Hematopoietic multipotent progenitor cell treated with erythropoietin and hydrocortisone succinate and interleukin-3 and kit ligand, for 4 days (in vitro differentiated cells): ENCODE measurements at places on chromosomes 4 and X.
A peak's percentile ranks its signal among the peaks of the same experiment; 100 is the strongest.

GRCh38 chrX:12007881-12008280 lies 130.4 kb upstream of the FRMPD4 start:
- no peak for DNase-seq

GRCh38 chr4:89572224-89572858 lies 264.6 kb downstream of the SNCA start:
- DNase-seq = no peak

GRCh38 chr4:173448103-173448502 lies 49.2 kb upstream of the SCRG1 start:
- no peak for DNase-seq

- DNase-seq = no peak
Observed at GRCh38 chrX:46929439-46930261, 17.4 kb downstream of the JADE3 start.

GRCh38 chr4:5693871-5694270 lies 14.5 kb downstream of the EVC2 start:
- DNase-seq = no peak

DNA sequence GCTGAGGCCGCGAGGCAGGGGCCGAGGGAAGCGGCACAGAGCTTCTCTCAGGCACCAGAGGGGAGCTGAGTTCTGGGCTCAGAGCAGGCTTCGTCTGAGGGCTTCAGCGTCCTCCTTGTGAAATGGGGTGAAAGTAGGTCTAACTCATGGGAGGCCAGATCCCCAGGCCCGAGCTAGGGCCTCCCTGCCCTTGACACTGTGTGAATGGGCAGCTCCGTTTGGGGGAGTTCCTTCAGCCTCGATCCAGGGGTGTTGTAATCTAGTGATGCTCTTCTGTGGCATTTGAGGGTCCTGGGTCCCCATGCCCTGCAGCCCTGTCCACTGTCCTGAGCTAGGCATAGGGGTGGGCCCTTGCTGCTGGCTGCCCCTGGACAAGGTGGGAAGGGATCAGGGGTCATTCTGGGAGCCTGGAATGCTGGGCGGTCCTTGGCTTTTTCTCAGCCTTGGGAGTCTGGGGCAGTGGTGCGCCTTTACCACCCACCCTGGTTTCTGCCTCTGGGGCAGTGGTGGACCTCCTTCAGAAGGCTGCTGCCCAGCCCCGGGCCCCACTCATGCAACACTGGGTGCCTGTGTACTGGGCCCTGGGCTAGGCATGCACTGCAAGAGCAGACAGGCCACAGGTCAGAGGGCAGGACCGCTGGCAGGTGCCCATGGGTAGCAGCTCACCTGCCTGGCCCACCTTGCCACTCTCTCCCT lies 4.1 kb downstream of the SH3BP2 start:
- DNase-seq = no peak

DNA sequence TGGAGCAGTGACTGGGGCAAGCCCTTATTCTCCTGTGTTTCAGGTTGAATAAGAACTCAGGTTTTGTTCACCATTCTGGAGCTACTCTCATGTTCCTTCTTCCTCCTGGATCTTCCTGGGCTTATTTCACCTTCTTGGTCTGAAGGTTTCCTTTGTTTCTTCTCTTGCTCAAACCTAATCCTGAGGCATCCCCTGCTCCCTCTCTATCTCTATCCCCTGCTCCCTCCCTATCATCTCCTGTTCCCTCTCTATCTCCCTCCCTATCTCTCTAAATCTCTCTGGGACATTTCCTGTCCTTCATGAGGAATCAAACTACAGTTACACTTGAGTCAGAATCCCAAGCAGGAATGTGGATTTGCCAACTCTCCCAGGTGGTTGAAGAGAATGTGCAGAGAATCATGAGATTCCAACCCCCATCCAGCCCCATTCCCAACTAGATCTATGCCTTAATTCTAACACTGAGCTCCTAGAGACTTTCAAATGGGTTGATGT lies 134.9 kb upstream of the ZIC3 start:
- no peak for DNase-seq

- no peak for DNase-seq
Observed at GRCh38 chrX:14927401-14927800, 54.2 kb downstream of the MOSPD2 start.

GRCh38 chr4:122617597-122618593 lies 3.0 kb downstream of the IL21 start:
- DNase-seq = no peak

DNA sequence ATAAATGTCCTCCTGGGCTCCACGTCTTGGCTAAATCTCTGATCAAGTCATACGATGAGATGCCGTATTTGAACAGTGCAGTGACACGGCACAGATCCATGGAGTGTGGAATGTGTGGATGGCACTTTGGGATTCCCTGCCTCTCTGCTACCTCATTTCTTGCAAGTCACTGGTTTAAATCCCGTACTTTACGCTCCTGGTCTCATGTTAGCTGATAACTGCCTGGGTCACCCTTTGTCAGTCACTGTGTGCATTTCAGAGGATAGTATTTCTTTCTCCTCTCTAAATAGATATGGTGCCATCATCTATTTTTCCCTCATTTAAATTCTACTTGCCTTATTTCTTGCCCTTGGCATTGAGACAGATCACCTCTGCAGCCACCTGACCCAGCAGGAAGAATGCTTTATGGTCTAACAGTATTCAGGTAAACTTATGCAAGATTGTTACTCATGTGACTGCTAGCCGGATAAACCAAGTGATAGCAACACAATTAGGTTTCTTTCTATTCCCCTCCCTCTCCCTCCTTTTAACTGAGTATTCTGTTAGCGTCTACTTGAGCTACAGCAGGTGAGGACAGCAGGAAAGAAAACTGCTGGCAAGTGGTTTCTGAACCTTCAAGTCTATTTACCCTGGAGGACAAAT lies 2.8 kb downstream of the EGF start:
- no peak for DNase-seq

GRCh38 chr4:80500613-80501012 lies 165.1 kb downstream of the CFAP299 start:
- DNase-seq = peak; percentile 67

GRCh38 chr4:130563185-130563888 lies 1467.4 kb downstream of the C4orf33 start:
- no peak for DNase-seq

- DNase-seq = no peak
Observed at GRCh38 chrX:14363728-14364127, 165.6 kb upstream of the GLRA2 start.

GRCh38 chr4:96637971-96638412 lies 798.1 kb downstream of the PDHA2 start:
- DNase-seq = no peak

DNA sequence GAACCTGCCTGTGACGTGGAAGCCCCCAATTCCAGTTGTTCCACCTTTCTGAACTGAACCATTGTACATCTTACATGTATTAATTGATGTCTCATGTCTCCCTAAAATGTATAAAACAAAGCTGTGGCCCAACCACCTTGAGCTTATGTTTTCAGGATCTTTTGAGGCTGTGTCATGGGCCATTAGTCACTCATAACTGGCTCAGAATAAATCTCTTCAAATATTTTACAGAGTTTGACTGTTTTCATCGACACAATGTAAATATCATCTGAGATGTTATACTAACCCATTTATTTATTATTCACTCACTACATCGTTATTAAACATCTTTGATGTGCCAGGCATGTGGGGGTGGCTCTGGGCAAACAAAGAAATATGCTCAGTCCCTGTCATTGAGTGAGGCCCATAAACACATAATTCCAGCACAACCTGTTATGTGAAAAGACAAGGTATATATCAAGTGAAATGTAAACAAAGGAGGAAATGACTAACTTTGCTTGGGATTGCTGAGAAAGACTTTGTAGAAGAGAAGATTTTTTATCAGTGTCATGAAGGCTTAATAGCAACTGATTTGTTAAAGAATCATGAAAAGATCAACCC lies 34.5 kb upstream of the PPM1K start:
- no peak for DNase-seq

GRCh38 chr4:41256131-41256739 lies 493 bp upstream of the UCHL1 start:
- no peak for DNase-seq

- no peak for DNase-seq
Observed at GRCh38 chr4:152508386-152508785, 27.5 kb downstream of the FBXW7 start.

DNA sequence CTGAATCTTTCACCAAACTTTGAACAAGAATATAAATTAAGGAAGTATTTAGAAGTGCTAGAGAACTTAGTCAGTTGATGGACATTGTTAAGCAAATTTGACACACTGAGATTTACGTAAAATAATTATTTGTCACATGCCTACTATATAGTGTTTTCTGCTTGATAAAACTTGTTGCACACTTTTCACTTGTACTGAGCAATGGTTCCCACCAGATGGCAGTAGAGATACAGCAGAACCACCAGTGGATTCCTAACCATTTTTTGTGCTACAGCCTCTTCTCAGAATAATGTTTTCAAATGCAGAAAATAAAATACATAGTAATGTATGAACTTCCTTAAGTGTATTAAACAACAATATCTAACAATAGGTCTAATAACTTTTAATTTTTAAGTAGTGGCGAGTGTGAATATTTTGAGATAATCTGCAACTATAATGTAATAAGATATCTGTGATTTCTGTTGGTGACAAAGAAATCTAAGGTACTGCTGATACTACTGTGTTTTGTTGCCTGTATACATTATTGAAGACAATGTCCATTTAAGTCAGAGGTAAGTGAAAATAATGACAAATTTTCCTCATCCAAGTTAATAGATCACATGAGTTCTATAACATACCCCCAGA lies 81.2 kb downstream of the APOOL start:
- DNase-seq = peak; percentile 52

- DNase-seq = no peak
Observed at GRCh38 chr4:104235967-104236366, 258.7 kb downstream of the CXXC4 start.

DNA sequence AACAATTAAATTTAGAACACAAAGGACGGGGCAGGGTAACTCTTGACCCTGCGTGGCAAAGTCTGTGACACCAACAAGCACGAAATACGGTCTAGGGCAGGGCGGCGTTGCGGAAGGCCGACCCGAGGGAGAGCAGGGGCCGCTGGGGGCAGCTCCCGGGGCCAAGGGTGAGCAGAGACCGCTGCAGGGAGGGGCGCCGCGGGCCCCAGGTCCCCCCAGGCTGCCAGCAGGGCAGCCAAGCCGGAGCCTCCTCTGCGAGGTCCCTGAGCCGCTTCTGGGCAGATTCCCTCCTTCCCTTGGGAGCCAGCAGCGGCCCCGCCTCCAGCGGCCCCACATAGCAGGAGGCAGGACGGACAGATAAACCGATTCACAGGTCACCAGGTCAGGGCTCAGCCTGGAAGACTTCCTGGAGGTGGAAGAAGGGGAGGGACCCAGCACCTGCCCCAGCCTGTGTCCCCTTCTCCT lies 90.2 kb downstream of the FAM53A start:
- no peak for DNase-seq

GRCh38 chr4:44632733-44633132 lies 18.7 kb downstream of the YIPF7 start:
- DNase-seq = no peak

DNA sequence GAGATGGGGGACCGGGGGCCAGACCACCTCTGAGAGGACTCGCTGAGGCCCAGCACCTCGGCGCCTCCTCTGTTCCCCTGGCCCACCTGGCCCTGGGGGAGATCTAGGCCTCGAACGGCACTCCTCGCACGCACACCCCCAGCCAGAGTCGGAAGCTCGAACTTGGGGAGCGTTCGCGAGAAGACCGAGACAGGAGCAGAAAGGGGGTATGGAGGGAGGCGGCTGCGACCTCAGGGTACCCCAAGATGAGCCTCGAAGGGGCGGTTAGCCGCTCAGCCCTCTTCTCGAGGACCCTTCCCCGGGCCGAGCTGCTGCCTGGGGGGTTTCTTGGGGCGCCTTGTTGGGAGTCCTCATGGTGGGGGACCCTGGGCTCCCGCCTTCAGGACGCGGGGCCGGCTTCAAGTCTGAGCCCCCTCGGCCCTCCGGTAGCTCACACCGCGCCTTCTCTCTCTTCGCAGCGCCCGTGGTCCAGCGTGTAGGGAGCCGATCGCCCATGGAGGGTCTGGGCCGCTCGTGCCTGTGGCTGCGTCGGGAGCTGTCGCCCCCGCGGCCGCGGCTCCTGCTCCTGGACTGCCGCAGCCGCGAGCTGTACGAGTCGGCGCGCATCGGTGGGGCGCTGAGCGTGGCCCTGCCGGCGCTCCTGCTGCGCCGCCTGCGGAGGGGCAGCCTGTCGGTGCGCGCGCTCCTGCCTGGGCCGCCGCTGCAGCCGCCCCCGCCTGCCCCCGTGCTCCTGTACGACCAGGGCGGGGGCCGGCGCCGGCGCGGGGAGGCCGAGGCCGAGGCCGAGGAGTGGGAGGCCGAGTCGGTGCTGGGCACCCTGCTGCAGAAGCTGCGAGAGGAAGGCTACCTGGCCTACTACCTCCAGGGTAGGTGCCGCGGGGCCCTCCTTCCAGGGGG lies 706 bp downstream of the DUSP9 start:
- no peak for DNase-seq

GRCh38 chr4:184745831-184746795 lies 12.2 kb upstream of the CENPU start:
- DNase-seq = peak; percentile 96

DNA sequence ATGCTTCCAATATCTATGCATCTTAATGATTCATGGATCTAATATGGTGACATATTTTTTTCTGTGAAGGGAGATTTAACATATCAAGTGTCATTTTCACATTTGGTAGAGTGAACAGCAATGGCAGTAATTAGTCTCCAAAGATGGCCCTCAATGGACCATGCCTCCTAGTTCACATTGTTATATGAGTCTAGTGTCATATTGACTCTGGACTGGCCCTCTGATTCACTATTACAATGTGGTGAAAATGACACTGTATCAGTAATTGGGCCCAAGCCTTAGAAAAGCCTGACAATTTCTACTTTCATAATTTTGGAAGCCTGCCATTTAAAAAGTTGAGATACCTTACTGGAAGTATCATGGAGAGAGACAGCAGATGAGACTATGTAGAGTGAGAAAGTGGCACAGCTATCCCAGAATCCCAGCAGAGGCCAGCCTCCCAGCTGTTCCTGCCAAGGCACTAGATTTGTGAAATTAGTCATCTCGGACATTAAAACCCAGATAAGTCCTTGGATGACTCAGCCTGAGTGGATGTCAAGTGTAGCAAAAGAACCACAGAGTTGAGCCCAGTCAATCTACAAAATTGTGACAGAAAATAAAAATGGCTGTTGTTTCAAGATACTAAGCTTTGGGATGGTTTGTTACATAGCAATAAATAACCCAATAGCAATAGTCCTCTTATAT lies 68.4 kb downstream of the ARHGEF38 start:
- peak; percentile 28 for DNase-seq

GRCh38 chr4:182492423-182492822 lies 249.2 kb downstream of the TENM3 start:
- DNase-seq = no peak

DNA sequence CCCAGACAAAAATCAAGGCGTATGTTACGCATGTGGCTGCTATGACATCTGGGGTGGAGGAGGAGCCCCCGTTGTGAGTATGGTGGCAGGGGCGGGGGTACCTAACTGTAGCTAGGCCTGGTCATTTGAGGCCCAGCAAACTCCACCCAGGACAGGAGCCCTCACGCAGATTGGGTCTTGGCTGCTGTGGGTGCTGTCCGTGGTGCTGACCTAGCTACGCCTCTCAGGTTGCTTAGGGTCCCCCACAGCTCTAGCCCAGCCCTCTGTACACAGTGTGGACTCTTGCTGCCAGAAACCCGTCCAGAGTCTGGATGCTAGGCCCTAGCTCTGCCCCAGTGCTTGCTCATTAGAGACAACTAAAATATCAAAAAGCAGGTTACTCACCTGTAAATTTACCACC lies 146.7 kb upstream of the PSAPL1 start:
- DNase-seq = peak; percentile 60

GRCh38 chrX:24241822-24242648 lies 71.8 kb downstream of the SUPT20HL2 start:
- DNase-seq = peak; percentile 60
